Stimulated activated CD8-positive, alpha-beta memory T cell treated with anti-CD3 and anti-CD28 coated beads, Interleukin-12 subunit alpha, Interleukin-12 subunit beta, amount 100 ng/mL, for 4 hours (primary cell): ENCODE measurements at places on chromosomes 12 and 14.

GRCh38 chr12:47881051-47881450 lies 23.7 kb downstream of the VDR start:
- no peak for DNase-seq

- DNase-seq: no peak
Observed at GRCh38 chr14:94269156-94269555, 23.9 kb downstream of the SERPINA10 start.

DNA sequence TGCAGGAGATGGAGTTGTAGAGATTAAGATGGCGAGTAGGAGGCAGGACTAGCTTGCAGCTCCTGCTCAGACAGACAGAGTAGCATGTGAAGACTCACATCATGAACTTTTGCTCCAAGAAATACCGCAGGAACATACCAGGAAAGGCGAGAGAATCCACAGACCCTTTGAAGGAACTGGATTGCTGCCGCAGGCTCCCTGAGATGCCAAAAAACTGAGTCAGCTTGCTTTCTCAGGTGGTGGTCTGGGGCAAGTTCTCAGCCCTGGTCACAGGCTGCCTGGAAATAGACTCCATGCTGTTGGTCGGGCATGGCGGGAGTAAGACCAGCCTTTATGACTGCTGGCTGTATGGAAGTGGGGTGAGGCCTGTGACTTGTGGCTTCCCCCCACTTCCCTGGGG lies 163.6 kb upstream of the NAV3 start:
- DNase-seq: no peak

- no peak for DNase-seq
Observed at GRCh38 chr12:130577351-130577750, 138.7 kb downstream of the RIMBP2 start.

- no peak for DNase-seq
Observed at GRCh38 chr14:63632932-63633514, 8.6 kb downstream of the WDR89 start.
